ENCODE measurements at places on chromosomes 1 and 21.

GRCh38 chr1:88266051-88266450 lies 418.0 kb upstream of the PKN2 start:
- DNase-seq: no peak

- no peak for DNase-seq
Observed at GRCh38 chr21:39882839-39883195, 15.6 kb downstream of the PCP4 start.

DNA sequence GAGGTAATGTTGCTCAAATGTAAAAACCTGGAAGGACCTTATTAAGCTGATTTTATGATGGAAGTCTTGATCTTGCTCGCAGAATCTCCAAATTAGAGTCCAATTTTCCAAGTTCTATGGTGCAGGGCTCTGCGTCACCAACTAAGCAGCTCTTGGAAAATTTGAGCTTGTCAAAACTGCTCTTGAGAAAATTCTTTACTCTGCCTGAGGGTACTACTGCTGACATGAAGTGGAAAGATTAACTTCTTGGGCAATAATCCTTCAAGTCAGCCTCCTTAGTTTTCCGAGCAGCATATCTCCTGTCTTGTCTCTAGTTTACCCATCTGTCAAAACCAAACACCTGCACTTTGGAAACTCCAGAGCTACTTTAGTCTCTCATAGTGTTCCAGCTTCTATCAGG lies 293.7 kb downstream of the KCTD3 start:
- no peak for DNase-seq

DNA sequence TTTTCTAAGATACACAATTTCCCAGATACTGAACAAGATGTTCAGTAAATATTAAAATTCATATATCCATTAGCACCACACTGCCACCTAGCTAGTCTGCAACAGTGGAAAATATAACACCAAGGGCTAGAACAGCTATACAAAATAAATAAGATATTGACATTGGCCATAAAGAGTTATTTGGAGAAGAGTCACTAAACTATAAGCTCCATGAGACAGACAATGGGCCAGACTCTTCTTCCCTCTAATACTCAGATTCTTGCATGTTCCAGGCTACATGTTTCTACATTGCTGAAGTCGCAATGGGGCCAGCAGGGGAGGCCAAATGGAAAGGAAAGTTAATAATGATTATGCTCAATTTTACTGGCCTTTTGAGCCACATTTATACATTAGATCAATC lies 21.5 kb downstream of the SPATA6 start:
- peak; percentile 17 for DNase-seq

DNA sequence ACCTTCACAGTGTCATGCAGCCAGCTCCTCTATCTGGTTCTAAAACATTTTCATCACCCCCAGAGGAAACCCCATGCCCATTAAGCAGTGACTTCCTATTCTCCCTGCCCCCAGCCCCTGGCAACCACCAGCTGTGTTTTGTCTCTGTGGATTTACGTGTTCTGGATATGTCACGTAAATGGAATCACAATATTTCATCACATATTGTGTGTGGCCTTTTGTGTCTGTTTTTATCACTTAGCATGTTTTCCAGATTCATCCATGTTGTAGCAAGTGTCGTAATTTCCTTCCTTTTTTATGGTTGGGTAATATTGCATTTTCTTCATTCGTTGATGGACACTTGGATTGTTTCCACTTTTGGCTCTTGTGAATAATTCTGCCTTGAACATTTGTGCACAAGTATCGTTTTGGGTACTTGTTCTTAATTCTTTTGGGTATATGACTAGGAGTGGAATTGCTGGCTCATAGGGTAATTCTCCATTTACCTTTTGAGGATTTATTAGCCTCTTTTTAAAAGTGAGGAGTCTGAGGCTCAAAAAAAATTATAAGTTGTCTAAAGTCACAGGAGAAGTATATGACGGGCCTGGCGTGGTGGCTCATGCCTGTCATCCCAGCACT lies 127.0 kb downstream of the MRPS6 start:
- no peak for DNase-seq

- DNase-seq: peak; percentile 79
Observed at GRCh38 chr1:218671573-218671972, 326.4 kb downstream of the TGFB2 start.

DNA sequence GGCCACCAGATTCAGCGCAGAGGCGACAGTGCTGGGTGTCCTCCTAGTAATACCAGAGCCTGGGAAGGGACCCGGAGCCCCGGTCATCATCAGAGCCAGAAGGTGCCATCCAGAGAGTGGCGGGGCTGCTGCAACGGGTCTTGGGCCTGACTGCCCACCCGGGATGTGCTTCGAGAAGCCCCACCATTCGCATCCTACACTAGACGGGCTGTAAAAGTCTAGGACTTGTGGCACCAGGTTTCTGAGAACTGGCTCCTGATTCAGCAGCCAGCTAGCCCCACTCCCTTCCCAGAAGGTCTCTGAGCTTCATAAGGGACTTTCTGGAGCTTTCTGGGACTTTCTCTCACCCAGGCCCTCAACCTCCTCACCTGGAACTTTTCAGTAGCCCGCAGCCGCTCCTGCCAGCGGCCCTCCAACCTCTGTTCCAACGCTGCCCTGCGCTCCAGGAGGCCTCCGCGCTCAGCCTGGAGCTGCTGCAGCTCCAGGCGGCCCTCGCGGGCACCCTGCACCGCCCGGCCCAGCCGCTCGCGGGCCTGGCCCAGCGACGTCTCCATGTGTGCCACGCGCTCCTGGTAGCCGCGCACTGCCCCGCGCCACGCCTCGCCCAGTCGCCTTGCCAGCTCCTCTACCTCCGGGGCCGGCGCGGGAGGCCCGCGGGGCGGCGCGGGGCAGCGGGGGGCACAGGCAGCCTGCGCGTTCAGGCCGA lies 940 bp downstream of the NES start:
- DNase-seq: peak; percentile 38

GRCh38 chr1:9009438-9010370 lies 16.5 kb downstream of the SLC2A7 start:
- DNase-seq: peak; percentile 40
